ENCODE measurements at places on chromosomes 6 and 20. TPM values are rescaled to one million over a fixed set of nuclear protein-coding genes. Genes with fewer than 3 reads are reported as not detected.

The OR2H2 gene
- total RNA-seq: not detected

The PRKN gene
- 8.1 TPM for total RNA-seq

The C6orf141 gene
- 29.8 TPM for total RNA-seq

The NCR2 gene
- total RNA-seq: not detected

The BPIFA1 gene
- not detected for total RNA-seq

DNA sequence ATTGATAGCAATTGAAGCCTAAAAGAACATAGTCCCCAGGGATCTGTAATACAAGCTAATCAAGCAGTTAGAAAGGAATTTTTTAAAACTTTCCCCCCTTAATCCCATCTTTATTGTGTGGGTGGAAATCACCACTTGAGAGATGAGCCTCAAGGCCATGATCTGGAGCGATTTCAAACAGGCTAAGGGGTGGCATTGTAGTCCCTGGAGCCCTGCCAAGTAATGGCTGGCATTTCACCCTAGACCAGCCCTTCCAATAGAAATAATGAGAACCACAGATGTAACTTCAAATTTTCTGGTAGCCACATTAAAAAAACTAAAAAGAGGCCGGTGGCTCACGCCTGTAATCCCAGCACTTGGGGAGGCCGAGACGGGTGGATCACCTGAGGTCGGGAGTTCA is 46.9 kb downstream of the PRDM1 start:
- H3K4me3 ChIP-seq: no peak overlapping the region
- no peaks in the 10 kb centered on the region for H3K27me3 ChIP-seq
- no peaks in the 10 kb centered on the region for H3K36me3 ChIP-seq

DNA sequence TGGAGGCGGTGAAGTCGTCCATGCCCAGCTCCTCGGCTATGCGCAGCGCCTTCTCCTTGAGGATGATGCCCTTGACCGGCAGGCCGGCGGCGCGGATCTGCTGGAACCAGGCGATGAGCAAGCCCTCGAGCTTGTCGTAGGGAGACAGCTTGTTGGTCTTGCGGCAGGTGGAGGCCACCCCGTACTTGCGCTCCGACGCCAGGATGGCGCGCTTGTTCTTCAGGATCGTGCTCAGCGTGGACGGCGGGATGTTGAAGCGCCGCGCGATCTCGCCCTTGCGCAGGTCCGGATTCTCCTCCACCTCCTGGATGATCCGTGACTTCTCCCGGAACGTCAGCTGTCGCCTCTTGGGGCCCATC is 435 bp downstream of the CENPB start:
- DNase-seq: peak; percentile 45
- H3K4me3 ChIP-seq: peak overlapping the region; percentile 77
- H3K27me3 ChIP-seq: no peaks in the 10 kb centered on the region
- H3K4me1 ChIP-seq: peaks cover 61% of the 10 kb centered on the region
- H3K36me3 ChIP-seq: peaks cover 8% of the 10 kb centered on the region

DNA sequence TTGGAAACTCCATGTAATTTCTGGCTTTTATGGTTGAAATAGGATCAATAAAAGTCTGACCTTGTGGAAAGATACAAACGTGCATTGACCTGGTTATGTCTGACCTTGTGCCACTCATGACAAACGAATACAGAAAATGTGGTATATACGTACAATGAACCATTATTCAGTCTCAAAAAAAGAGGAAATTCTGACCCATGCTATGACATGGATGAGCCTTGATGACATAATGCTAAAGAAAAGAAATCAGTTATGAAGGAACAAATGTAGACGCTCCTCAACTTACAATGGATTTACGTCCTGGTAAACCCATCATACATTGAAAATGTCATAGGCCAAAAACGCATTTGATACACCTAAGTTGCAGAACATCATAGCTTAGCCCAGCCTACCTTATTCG is 309.7 kb upstream of the SULF2 start:
- DNase-seq: no peak
- no peak overlapping the region for H3K4me3 ChIP-seq
- H3K36me3 ChIP-seq: no peaks in the 10 kb centered on the region
- H3K4me1 ChIP-seq: no peaks in the 10 kb centered on the region

GRCh38 chr6:524803-525202 is 132.1 kb downstream of the HUS1B start:
- H3K27ac ChIP-seq: no peak overlapping the region
- DNase-seq: no peak
- no peaks in the 10 kb centered on the region for H3K27me3 ChIP-seq

GRCh38 chr6:54238396-54238795 is 69.8 kb upstream of the TINAG start:
- no peak overlapping the region for H3K27ac ChIP-seq
- H3K27me3 ChIP-seq: no peaks in the 10 kb centered on the region
- no peak for DNase-seq

DNA sequence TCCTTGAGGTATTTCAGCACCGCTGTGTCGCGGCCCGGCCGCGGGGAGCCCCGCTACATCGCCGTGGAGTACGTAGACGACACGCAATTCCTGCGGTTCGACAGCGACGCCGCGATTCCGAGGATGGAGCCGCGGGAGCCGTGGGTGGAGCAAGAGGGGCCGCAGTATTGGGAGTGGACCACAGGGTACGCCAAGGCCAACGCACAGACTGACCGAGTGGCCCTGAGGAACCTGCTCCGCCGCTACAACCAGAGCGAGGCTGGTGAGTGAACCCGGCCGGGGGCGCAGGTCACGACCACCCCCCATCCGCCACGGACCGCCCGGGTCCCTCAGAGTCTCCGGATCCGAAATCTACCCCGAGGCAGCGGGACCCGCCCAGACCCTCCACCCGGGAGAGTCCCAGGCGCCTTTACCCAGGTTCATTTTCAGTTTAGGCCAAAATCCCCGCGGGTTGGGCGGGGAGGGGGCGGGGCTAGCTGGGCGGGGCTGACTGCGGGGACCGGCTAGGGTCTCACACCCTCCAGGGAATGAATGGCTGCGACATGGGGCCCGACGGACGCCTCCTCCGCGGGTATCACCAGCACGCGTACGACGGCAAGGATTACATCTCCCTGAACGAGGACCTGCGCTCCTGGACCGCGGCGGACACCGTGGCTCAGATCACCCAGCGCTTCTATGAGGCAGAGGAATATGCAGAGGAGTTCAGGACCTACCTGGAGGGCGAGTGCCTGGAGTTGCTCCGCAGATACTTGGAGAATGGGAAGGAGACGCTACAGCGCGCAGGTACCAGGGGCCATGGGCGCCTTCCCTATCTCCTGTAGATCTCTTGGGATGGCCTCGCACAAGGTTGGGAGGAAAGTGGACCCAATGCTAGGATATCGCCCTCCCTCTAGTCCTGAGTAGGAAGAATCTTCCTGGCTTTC is 693 bp downstream of the HLA-F start:
- peak; percentile 53 for DNase-seq
- H3K27ac ChIP-seq: peak overlapping the region; percentile 84
- peak overlapping the region; percentile 87 for H3K4me3 ChIP-seq

- no peak overlapping the region for H3K4me3 ChIP-seq
- H3K27me3 ChIP-seq: no peaks in the 10 kb centered on the region
- peak; percentile 16 for DNase-seq
- H3K27ac ChIP-seq: peak overlapping the region; percentile 81
Measured at GRCh38 chr6:159700970-159701369, 7.9 kb upstream of the SOD2 start.

DNA sequence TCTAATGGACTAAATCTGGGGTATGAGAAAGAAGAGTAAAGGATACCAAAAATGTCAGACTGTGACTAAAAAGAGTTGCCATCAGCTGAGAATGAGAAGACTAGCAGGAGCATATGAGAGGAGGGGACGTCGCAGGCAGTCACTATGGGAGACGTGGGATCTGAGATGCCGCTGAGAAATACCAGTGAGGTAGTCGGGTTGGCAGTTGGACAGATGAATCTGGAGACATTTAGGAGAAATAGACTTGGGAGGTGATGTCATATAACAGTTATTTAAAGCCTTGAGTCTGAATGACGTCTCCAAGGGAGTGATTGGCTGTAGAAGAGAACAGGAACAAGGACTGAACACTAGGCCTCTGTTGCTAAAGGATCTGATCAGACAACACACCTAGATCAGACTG is 51.5 kb upstream of the TRIM26 start:
- H3K4me1 ChIP-seq: peaks cover 8% of the 10 kb centered on the region
- H3K27me3 ChIP-seq: no peaks in the 10 kb centered on the region
- no peaks in the 10 kb centered on the region for H3K36me3 ChIP-seq
- no peak for DNase-seq
- no peak overlapping the region for H3K27ac ChIP-seq

DNA sequence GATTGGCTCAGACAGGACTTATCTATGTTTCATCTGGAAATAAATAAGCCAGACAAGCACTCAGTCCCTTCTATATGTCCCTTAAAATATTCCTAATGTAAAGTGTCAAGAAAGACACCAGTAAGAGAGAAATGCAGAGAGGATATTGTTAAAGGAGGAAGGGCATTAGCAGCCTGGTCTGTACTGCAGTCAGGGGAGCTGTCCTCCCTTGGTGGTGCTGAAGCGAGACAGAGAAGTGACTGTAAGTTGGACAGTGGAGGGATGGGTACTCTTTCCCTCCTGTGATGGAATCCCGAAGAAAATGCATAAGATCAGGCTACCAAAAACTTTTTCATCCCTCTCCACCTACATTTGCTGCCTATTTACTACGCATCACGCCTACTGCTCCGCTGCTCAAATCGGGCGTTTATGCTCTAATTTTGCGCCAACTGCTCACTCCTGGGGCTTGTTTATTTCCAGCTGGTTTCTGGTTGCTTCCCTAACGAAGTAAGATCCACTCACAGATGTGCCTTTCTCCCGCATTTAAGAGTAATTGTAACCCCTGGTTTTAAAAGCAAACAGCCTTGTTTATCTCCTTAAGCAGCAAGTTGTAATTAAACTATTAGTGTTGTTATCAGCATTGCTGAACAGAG is 35.2 kb downstream of the PHACTR1 start:
- H3K36me3 ChIP-seq: no peaks in the 10 kb centered on the region
- DNase-seq: peak; percentile 55
- no peak overlapping the region for H3K27ac ChIP-seq
- no peaks in the 10 kb centered on the region for H3K4me1 ChIP-seq

- H3K4me3 ChIP-seq: no peak overlapping the region
- H3K4me1 ChIP-seq: peaks cover 9% of the 10 kb centered on the region
- peaks cover 6% of the 10 kb centered on the region for H3K27me3 ChIP-seq
- DNase-seq: peak; percentile 32
- H3K27ac ChIP-seq: no peak overlapping the region
- H3K36me3 ChIP-seq: no peaks in the 10 kb centered on the region
Measured at GRCh38 chr20:22684763-22685443, 100.5 kb upstream of the FOXA2 start.

Measured in stomach (tissue), 19 donors.